ENCODE measurements at places on chromosomes 2 and 18. TPM values are rescaled to one million over a fixed set of nuclear protein-coding genes. Genes with fewer than 3 reads are reported as not detected.

- DNase-seq: no peak
These were observed 30.9 kb upstream of the GIGYF2 start for GRCh38 chr2:232666051-232666805.

- DNase-seq: no peak
These were observed 190.7 kb downstream of the NOL4 start for GRCh38 chr18:34033968-34034367.

DNA sequence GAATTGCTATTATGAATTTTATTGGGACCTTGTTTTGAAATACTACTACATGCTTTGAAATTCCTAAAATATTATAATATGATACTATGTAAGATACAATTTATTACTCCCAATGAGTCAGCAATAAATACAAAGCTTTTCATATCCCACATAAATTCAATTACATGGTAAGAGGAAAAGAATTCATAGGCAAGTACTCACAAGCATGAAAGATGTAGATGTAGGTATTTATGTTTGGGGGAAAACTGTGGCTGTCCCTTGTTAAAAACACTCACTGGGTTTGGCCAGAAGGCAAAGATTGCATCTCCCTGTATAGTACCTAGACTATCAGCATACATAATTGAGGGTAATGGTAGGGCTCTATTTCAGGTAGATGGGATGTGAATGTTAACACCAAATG, 90.4 kb downstream of the MBD2 start:
- no peak for DNase-seq

DNA sequence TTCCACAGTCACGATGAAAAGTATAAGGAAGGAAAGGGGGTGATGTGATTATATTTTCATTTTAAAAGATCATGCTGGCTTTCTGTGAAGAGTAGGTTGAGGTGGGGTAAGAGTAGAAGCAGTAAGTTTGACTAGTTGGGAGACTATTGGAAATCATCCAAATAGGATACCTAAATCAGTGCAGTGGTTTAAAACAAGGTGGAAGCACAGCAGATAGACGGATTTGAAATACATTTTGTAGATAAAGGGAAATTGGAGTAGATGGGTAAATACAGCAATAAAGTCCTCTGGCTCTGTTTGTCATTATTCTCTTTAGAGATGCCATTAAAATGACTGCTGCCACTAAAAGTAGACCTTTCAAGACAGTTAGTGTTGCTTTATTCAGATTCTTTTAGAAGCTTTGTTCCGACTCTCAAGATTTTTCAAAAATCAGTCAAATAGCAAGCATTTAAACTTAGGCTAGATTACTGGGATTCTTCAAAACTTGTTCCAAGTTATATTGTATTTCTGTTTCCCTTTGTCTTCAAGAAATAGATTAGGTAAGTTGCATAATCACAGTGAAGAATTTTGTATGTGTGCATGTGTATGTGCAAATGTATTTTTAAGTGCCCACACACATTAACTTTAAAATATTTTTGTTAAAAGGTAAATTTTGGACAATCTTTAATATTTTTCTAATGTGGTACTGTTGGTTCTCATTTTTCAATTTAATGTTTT, 61.7 kb upstream of the DTNA start:
- no peak for DNase-seq

UGT1A3 gene
- polyA plus RNA-seq: not detected

C1QL2 gene
- polyA plus RNA-seq: not detected

COL4A3 gene
- 65.0 TPM for polyA plus RNA-seq

TEKT4 gene
- polyA plus RNA-seq: 0.14 TPM

RMDN2 gene
- polyA plus RNA-seq: 12.0 TPM

Measured in left renal pelvis (tissue), 4 donors.